ENCODE measurements at places on chromosomes 3 and 15.

- no peak for DNase-seq
Measured at GRCh38 chr15:73605759-73606436, 27.3 kb downstream of the NPTN start.

DNA sequence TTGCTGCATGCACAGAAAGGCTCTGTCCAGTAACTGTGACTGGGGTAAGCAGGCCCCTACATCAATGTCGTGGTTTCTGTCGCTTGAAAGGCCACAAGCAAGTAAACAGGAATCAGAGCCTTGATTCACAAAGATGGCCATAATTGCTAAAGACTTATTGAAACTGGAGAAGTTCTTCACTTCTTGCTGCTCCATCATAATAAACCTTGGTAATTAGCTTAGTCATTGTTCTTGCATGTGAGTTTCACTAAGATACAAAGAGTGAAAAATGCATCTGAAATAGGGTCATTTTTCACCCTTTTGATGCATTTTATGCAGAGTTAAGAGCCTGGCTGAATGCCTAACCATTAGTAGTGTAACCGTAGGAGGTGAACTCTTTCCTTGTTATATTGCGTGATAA lies 3.2 kb downstream of the SEMA6D start:
- DNase-seq, result peak; percentile 27

DNA sequence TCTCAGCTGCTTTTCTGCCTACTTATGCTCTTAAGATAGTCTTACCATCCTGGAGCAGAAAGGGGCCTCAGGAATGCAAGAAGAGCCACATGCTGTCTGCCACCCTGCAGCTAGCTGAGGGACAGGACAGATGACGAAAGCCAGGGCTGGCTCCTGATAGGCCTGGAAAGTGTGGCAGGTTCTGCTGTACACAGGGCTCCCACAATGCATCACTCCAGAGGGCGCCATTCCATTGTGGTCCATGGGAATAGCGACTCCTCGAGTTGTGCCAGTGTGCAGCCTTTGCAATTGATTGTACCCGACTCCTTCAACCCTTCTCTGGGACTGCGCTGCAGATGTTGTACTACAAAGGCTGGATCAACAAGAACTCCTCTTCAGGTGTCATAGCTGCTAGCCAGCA lies 11.2 kb downstream of the ACAN start:
- no peak for DNase-seq

- DNase-seq, result no peak
Measured at GRCh38 chr3:141127344-141128125, 76.4 kb downstream of the SPSB4 start.

- no peak for DNase-seq
Measured at GRCh38 chr3:43496740-43497375, 125.0 kb downstream of the ANO10 start.

- peak; percentile 24 for DNase-seq
Measured at GRCh38 chr3:129240436-129240835, 9.0 kb upstream of the COPG1 start.

- no peak for DNase-seq
Measured at GRCh38 chr15:66057089-66057488, 187.8 kb downstream of the RAB11A start.

DNA sequence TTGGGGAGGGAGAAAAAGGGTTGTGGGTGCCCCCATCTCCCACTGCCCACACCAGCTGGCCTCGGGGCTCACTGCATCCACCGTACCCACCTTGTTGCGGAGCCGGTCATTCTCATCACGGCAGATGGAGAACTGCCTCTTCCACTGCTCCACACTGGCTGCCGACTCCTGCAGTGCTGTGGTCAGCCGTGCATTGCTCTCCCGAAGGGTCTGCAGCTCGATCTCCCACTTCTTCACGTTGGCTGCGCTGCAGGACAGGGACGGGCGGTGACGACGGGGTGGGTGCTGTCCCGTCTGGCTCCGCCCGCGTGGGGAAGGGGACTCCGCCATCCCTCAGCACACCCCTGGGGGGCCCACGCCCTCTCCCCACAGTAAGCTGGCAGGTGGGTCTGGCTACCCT lies 45.1 kb downstream of the WHAMM start:
- no peak for DNase-seq

DNA sequence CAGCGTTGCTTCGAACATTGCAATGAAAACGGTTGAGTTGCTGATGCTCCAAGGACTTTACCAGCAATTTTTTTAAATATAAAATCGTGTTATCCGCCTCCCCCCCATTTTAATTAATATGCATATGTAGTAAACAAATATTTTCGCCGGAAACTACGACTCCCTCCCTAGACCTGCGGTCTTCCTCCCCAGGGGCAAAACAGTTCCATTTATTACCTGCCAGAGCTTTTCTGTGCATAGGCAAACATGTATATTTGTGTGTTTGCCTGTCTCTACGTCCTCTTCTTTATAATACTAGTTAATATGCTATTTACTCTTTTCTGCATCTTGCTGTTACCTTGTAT lies 593 bp upstream of the RSL24D1 start:
- no peak for DNase-seq

- DNase-seq, result no peak
Measured at GRCh38 chr3:32321095-32321790, 70.4 kb upstream of the CMTM7 start.

- peak; percentile 92 for DNase-seq
Measured at GRCh38 chr3:44861412-44862225, at the start of gene TMEM42. Gene TMEM42 (plus strand): TSS chr3:44861912. CDS start chr3:44861925, 13 bp downstream.

GRCh38 chr3:195209083-195209846 lies 61.7 kb downstream of the XXYLT1 start:
- DNase-seq, result peak; percentile 19

DNA sequence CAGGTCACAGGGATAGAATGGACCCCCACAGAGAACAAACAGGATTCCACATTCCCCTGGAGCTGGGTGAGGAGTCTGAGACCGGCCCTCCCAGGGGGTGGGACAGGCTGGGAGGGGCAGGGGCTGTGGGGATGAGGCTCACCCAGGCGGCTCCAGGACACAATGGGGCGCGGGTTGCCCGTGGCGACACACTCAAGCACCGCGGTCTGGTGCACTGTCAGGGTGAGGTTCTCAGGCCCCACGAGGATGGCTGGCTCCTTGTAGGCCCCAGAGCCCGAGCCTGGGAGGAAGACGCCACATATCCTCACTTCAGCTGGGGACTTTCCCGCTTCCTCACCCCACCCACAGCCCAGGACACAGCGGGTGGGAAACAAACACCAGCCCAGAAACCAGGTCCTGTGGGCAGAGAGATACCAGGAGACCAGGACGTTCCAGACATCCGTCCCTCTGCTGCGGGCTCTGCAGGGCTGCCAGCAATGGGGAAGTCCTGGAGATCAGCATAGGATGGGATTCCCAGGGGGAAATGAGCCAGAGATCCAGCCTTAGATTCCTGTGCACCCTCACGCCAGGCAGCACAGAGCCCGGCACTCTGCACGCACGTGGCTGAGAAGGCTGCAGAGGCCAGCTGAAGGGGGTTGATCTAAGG lies 30.2 kb downstream of the RNU5B-1 start:
- no peak for DNase-seq

GRCh38 chr3:64837986-64838735 lies 150.4 kb upstream of the ADAMTS9 start:
- no peak for DNase-seq

GRCh38 chr3:154191520-154191919 lies 70.3 kb downstream of the ARHGEF26 start:
- no peak for DNase-seq

- no peak for DNase-seq
Measured at GRCh38 chr3:96700322-96701315, 113.8 kb upstream of the EPHA6 start.

GRCh38 chr15:50463423-50464358 lies 39.5 kb downstream of the USP8 start:
- DNase-seq, result peak; percentile 67

DNA sequence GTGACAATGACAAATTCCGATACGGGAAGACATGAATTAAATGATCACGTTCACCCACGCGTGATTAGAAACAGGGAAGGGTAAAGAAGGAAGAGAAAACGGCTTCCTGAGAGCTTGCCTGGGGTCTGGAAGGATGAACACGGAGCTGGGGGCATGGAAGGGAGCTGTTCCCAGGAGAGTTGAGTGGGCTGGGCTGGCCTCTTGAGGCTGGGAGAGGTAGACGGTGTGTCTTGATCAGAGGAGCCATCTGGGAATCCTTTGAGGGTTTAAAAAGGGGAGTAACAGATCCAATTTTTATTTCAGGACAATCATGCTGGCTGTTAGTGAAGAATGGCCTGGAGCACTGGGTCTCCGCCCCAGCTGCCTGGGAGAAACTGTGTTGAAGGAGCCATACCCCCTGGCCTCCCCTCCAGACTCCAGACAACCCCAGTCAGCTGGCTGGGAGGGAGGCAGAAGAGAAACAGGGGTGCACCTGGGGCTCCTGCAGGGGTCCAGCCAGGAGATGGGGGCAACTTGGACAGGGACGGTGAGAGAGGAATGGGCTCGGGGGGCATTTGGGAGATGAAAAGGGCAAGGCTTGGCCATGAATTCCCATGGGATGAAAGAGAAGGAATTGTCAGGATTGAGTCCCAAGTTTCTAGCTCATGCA lies 53.6 kb upstream of the CGNL1 start:
- DNase-seq, result no peak

DNA sequence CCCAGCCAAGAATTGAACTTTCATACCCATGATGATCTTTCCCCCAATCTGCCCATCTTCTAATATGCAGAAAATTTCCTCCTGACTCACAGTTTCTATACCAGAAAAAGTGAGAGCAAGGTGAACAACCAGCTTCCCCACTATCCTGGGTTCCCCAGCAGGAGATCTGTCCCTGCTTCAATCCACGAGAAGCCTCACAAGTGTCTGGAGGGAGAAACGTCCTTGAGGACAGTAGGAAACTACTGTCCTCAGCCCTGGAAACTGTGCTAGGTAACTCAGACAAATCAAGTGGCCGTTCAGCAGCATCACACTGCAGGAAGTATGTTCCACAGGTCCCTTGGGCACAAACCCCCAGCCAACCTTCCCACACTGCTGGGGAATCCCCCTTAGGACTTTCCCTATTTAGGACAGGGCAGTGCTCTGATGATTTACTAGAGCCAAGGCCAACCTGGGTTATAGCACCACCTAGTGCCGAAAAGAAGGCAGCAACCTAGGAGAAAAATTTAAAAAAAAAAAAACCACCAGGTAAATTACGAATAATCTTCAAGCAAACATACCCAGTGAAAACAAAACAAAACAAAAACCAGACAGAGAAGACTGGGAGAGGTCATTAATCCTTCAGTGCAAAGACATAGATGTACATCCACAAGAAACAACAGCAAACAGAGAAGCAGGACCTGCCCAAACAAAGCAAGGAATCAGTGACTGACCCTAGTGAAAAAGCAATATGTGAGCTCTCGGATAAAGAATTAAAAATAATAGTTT lies 36.0 kb downstream of the MORC1 start:
- peak; percentile 9 for DNase-seq

DNA sequence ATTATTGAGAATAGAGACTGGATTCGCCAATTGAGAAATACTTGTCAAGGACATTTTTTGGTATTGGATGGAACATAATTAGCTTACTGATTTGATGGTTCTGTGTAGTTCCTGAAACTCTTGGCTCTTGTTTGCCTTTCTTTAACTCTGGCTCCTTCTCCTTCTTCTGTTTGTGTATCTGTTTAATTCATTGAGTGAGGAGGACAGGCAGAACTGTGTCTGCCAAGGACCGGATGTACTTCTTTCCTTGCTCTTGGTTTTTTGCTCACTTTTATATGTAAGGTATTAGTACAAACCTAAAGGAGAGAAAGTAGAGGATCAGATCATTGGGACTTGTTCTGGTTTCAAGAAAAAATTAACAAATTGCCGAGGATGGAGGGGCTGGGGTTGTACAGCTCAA lies 48.9 kb downstream of the TCF12 start:
- DNase-seq, result no peak

- DNase-seq, result no peak
Measured at GRCh38 chr3:1007866-1008265, 85.0 kb upstream of the CNTN6 start.

- no peak for DNase-seq
Measured at GRCh38 chr3:126529585-126530170, 5.7 kb downstream of the CHST13 start.

DNA sequence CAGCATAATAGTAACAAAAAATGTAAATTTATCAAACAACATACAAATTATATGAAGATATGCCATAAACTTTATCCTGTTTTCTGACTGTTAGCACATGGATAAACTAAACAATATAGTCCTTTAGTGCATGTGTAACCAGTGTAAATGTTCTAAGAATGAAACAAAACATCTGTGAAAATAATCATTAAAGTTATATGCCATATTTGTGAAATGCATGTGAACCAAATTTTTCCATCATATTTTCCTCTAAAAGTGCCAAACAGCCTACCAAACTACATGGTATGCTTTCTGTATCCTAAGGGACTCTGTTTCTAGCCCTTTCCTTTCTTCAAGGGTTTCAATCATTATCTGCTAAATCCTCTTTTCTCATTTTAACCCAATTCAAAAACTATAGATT lies 23.9 kb upstream of the RSL24D1 start:
- no peak for DNase-seq

- peak; percentile 90 for DNase-seq
Measured at GRCh38 chr15:41660235-41661077, at the start of gene MGA. Gene MGA (plus strand): TSS chr15:41660405.

GRCh38 chr3:49928481-49929017 lies 1.1 kb downstream of the MON1A start:
- DNase-seq, result no peak

DNA sequence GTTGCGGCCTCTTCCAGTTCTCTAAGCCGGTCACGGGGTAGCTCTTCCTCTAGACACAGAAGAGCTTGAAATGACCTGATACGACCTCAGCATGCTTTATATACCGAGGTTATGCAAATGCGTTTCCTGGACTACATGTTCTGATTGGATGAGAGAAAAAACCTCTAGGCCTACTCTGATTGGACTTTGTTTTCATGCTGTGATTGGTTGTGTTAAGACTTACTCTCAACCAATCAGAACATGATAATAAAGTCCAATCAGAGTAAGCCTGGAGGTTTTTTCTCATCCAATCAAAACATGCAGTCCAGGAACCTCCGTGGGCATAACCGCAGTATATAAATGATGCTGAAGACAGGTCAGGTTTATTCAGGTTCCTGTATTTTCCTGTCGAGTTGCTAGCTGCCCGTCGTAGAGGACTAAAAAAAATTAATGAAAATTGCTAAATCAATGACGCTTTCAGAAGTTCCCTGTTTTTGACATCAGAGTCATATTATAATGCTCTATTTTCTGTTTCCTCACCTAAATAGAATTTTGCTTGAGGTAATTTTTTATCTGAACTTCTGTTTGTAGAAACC lies 177.4 kb downstream of the POTEB3 start:
- peak; percentile 0 for DNase-seq

GRCh38 chr3:126446791-126447190 lies 28.9 kb downstream of the ZXDC start:
- no peak for DNase-seq

DNA sequence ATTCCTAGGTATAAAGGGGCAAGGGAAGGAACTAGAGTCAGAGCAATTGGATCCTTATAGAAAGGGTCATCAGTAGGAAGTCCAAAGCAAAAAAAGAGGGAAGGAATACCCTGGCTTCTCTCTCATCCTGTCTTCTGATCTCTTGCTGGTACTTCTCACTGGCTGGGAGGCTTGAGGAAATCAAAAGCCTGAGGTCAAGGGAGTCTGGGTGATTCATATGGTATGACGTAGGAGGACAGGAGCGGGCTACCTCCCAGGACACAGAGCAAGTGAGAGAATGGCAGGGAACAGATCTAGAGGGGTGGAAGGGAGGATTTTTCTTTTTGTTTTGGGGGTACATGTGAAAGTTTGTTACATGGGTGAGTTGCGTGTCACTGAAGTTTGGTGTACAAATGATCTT lies 76.0 kb downstream of the CFAP20DC start:
- DNase-seq, result no peak

Measured in fibroblast of gingiva (primary cell).